Activated T-cell treated with anti-CD3 and anti-CD28 coated beads for 1 hour (primary cell): ENCODE measurements at places on chromosomes 5 and 9.

- no peak for DNase-seq
Measured at GRCh38 chr9:111726949-111727348, 65.5 kb downstream of the GNG10 start.

- DNase-seq: no peak
Measured at GRCh38 chr9:80679916-80680315, 1009.4 kb downstream of the TLE1 start.

GRCh38 chr9:130013326-130013725, 29.7 kb downstream of the FNBP1 start:
- no peak for DNase-seq

DNA sequence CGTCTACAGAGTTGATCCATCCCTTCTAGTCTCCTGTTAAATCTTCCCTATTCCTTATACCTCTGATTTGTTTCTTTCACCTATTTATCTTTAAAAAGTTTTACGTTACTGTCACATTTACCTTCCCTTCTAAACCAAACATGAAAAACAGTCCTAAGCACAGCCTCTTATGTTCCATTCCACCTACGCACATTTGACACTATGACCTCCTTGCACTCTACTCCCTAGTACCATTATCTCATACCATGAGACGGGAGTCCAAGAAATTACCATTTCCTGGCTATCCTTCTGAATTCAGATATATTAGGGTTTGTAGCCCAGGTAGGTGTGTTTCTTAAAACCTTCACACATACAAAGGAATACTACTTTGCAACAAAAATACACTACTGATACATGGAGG, 25.1 kb downstream of the FNIP1 start:
- no peak for DNase-seq

DNA sequence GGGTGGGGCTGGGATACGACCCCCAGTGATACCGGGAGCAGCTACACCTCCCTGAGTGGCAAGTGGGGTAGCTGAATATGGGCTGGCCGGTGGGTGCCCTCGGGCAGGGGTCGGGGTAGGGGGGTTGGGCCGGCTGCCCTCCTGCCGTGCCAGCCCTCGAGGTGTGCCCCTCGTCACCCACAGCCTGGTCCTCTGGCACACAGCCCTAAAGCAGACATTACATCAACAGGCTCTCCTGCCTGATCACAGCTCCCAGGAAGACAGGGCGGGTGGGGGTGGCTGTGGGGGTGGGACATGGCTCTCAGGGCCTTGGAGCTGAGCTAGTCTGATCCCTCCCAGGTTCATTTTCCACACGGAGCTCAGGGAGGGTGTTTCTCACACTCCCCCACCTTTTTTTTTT, 23.2 kb downstream of the FBXW5 start:
- no peak for DNase-seq

DNA sequence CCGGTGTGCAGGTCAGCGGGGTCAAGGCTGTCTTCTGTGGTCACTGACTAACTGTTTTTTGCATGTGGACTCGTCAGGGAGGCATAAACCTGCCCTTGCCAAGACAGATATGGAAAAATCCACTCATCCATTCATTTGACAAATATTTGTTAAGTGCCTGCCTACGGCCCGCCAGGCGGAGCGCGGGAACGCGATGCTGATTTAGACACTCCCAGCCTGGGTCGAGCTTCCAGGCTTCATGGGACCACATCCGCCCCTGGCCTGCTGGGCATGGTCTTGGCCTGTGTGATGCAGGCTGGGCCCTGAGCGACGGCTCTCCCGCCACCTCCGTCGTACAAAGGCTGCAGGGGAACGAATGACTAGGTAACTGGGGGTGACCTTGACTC, 18.1 kb downstream of the MYMK start:
- DNase-seq: no peak

DNA sequence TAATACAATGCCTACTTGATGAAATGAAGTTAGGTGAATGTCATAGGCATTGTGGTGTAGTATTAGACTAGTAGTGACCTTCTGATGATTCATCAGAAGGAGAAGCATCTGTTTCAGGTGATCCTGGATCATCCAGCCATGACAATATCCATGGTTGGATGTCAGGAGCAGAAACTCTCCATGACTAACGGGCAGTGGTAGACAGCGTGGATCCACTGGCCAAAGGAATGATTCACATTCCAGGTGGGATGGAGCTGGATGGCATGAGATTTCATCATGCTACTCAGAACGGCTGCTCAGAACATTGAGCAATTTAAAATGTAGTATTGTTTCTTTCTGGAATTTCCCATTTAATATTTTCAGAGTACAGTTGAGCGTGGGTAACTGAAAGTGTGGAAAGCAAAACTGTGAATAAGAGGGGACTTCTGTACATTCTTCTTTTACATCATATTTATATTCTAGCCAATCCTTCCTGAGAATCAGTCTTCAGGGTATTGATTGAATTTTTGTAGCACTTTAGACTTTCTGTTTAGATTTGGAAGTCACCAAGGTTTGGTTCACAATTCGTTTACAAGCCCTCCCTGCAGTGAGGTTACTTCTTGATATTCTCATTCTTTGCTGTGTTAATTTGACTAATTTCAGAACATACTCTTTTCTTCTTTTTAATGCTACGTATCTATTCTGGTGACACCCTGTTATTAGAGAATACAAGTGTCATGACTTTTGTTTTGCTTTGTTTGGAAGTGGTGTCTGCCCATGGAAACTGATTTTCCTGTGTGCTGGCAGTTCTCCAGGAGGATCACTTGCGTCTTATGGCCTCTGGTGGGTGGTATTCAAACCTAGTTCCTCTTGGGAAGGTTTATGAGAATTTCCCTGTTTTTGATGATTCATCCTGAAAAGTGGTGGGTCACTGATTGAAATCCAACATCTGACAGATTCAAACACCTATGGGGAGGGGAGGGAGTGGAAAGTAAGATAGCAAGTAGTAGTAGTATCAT, 12.2 kb upstream of the CLINT1 start:
- DNase-seq: no peak

DNA sequence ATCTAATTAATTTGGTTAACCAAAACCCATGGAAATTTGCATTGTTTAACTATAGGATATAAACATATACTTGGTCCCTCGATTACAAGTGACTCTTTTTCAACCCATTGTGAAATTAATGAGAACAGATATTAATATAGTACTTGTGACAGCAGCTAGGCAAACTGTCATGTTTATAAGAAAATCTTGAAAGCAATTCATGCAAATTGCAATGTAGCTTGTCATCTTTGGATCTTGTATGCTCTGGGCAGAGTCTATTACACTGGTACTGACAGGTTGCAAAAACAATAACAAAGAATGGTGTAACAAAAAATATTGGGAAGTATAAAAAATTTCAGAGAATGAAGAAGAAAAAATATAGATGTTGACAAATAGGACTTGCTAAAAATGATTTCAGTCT, 941.0 kb downstream of the DNAH5 start:
- no peak for DNase-seq

- DNase-seq: no peak
Measured at GRCh38 chr5:139210585-139210984, 12.4 kb upstream of the SIL1 start.

- no peak for DNase-seq
Measured at GRCh38 chr5:145887976-145888574, 15.3 kb upstream of the GRXCR2 start.

GRCh38 chr9:136117291-136117915, 1.3 kb downstream of the TMEM250 start:
- DNase-seq: no peak

DNA sequence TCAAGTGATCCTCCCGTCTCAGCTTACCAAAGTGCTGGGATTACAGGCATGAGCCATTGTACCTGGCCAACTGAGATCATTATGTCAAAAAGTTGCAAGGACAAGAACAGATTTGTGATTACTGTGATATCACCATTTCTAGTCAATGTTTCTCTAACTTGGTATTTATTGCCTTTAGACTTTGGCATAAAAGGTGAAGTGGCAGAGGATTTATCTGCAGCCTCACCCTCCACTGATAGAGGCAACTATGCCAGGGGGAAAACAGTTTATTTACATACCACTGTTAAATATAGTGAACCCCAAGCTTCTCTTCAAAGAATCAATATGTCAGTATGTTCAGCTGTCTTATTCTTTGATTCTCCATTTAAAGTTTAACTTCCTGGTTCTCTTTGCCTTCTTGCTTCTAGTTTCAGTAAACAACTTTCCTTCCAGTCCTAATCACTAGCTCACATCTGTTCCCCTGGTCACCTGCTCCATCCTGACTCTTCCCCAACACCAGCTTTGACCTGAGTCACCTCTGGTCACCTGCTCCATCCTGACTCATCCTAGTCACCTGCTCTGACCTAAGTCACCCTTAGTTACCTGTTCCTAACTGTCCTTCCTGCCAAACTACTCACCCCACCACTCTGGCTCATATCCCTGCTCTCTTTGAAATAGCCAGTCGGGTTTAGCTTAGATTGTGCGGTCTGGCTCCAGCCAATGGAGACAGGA, 29.9 kb downstream of the SEMA6A start:
- DNase-seq: no peak

DNA sequence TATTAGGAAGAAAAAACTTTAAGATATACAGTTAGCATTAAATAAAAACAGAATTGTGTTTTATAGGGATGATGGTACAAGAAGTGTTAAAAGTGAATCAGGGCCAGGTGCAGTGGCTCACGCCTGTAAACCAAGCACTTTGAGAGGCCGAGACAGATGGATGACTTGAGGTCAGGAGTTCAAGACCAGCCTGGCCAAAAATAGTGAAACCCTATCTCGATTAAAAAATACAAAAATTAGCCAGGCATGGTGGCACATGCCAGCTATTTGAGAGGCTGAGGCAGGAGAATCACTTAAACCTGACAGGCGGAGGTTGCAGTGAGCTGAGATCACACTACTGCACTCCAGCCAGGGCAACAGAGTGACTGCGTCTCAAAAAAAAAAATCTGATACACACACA, 282.9 kb upstream of the ATP10B start:
- DNase-seq: no peak

- no peak for DNase-seq
Measured at GRCh38 chr5:79357398-79357797, 121.5 kb downstream of the JMY start.

GRCh38 chr9:136254381-136255165, 9.0 kb upstream of the QSOX2 start:
- no peak for DNase-seq

DNA sequence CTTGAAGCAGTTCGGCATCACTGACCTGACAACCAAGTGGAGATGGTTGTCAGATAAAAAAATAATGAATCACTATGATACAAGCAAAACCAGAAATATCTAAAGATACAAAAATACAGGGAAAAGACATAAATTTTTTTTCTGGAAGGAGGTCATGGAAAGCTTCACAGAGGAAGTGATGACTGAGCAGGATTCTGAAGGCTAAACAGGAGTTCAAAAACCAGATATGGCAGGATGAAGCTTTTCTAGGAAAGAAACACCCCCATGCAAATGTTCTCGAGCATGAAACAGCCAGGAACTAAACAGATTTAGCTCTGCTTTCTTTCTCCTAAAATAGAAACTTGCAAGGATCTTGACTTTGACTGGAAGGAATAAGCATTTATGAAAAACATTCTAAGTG, 60.7 kb upstream of the IFNE start:
- no peak for DNase-seq

DNA sequence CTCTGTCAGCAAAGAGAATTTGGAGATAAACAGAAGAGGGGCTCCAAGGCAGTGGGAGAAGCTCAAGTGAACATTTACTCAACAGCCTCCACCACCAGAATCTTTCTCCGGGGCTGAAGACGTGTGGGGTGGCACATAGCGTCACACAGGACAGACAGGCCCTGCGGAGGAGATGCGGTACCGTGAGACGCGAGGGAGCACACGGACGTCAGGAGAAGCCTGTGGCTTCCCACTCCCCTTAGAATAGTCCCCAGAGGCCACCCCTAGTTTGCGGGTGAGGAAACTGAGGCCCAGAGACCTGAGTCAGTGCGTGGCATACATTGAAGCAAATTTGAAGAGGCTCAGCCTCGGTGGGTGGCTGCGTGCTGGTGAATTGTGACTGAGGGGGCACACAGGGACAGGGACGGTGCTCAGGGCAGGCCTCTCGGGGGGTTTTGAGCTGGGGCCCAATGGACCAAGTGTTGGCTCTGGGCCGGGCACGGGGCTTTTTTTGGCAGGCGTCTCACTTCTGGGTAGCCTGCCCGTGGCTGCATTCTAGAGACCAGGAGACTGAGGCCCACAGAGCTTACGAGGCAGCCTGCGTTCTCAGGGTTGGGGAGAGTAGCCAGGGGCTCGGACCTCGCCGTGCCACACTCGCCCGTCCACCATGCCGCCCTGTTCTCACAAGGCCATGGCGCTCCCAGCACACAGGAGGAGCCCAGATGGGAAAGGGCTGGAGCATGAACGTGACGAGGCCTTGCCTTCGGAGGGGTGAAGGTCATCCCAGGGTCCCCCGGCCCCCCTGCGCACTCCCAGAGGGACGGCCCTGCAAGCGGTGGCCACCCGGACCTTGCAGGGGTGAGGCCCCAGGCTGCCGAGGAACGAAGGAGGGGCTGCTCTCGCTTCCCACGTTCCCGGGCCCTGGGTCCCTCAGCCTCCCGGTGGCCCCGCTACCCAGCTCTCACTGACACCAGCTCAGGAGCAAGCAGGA, 220.6 kb downstream of the C9orf50 start:
- DNase-seq: no peak

GRCh38 chr9:75148561-75148960, 60.2 kb downstream of the OSTF1 start:
- DNase-seq: no peak

DNA sequence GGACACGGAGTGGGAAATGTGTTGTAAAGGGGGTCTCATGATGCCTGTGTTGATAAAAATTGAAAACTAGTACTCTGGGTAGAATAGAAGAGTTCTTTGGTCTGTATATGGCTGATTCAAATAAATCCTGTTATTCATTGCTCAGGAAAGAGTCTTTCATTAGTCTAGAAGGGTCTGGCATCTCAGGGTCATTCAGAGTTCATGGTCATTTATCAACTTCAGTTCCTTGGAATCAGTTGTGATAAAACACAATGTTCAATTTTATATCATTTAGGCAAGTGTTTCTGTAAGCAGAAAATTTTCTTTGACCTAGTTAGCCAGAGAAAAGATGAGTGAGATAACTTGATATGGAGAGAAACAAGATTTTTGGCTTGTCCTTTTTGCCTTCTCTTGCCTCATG, 36.3 kb downstream of the SPATA31D1 start:
- DNase-seq: no peak

DNA sequence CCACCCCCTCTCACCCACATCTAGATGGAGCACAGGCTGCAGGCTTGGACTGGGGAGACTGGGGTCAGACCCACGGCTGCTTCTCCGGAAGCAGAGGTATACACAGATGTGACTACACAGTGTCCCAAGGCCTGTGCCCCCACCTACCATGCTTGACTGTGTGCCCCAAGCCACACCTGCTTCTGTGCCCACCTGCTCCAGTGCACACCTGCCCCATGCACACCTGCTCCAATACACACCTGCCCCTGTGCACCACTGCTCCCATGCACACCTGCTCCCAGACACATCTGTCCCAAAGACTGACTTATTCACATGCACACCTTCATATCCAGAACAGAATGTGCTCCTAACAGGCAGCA, 5.5 kb upstream of the COL5A1 start:
- no peak for DNase-seq

GRCh38 chr9:121447321-121447834, 52.3 kb downstream of the GGTA1 start:
- no peak for DNase-seq
